CD4-positive, alpha-beta memory T cell (primary cell): ENCODE measurements at places on chromosomes 12 and 14. TPM values are rescaled to one million over a fixed set of nuclear protein-coding genes. Genes with fewer than 3 reads are reported as not detected.

The SYCP3 gene
- 0.15 TPM for polyA plus RNA-seq

DNA sequence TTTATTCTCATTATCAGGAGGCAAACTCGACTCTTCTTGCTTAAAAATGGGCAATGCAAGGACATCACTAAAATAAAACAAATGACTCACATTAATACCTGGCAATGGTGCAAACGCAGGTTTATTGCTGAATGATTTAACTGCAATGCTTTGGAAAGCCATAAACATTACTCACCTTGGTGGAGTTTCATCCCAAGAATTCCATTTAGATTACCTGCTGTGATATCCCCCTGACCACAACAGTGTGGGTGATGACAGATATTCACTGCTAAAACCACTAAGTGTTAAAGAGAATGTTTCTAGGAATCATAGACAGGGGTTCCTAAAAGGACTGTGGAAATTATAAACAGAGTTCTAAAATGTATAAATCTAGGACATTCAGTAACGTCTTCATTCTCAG is 35.3 kb upstream of the CSRNP2 start:
- DNase-seq, result no peak

- DNase-seq, result no peak
Observed at GRCh38 chr12:5960783-5961182, 15.7 kb upstream of the ANO2 start.

The DNAJC22 gene
- not detected for polyA plus RNA-seq

The CEP83 gene
- polyA plus RNA-seq, result 3.6 TPM

GRCh38 chr12:27934276-27934675 is 38.3 kb downstream of the PTHLH start:
- DNase-seq, result no peak

- DNase-seq, result no peak
Observed at GRCh38 chr12:25578411-25579143, 25.5 kb upstream of the LMNTD1 start.

The ANHX gene
- not detected for polyA plus RNA-seq

DNA sequence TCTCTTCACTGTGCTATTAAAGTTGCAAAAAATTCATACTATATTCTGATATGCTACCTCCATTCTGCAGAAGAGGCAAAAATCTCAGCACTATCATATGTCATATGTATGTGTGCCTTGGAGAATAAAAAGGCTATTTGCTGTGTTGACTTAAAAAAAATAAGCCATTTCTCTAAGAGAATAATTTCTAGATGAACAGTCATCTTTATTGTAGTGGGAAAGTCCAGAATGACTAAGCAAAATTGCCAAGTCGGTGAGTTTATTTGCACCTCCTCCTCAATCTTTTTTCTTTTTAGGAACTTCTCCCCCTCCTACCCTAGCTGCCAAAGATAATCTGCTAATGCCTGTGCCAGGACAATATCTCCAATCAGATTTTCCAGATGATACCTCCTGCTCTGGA is 353.8 kb upstream of the FAR2 start:
- no peak for DNase-seq

GRCh38 chr12:26523708-26524150 is 309.3 kb downstream of the ITPR2 start:
- DNase-seq, result no peak

The EPS8 gene
- 3.5 TPM for polyA plus RNA-seq

The DTD2 gene
- polyA plus RNA-seq, result 13.9 TPM

GRCh38 chr12:124369055-124369826 is 74.3 kb downstream of the RFLNA start:
- no peak for DNase-seq

GRCh38 chr12:115830633-115831032 is 446.9 kb downstream of the MED13L start:
- no peak for DNase-seq

GRCh38 chr12:388541-389141 is 479 bp downstream of the KDM5A start:
- DNase-seq, result peak; percentile 65

GRCh38 chr14:95346820-95347219 is 27.1 kb upstream of the CLMN start:
- no peak for DNase-seq

DNA sequence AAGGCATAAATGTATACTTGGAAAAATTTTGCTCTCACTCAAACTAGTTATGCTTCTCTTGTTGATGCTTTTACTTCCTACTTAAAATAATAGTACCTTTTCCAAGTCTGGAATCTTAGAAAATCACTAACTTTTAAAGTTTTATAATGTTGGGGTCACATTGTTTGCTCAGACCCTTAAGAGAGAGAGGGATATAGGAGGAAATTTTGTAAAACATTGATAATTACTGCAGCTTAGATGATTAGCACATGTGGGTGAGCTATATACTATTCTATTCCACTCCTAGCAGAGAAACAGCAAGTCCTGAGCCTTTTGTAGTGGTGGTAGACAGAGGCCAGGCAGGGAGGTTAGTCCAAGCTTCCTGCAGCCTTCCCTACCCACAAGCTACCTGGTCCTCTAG is 13.4 kb downstream of the EID3 start:
- no peak for DNase-seq

GRCh38 chr12:45244561-45245343 is 28.9 kb downstream of the ANO6 start:
- peak; percentile 20 for DNase-seq

DNA sequence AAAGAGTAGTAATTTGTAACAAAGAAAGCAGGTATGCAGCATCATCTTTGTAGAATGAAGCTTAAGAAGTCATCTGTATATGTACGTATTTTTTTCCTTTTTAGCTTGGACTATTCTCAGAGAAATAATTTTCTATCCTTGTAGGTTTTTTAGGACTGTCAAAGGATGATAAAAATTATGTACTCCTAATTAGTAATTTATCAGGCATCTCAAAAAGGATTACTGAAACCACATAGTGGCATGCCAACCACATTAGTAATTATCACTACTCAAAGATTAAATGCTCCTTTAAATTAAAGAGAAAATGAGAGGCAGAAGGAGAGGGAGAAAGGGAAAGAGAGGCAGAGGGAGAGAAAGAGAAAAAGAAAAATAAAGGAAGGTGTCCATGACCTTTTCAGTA is 17.3 kb downstream of the TTC8 start:
- no peak for DNase-seq

The GPR162 gene
- polyA plus RNA-seq, result not detected

DNA sequence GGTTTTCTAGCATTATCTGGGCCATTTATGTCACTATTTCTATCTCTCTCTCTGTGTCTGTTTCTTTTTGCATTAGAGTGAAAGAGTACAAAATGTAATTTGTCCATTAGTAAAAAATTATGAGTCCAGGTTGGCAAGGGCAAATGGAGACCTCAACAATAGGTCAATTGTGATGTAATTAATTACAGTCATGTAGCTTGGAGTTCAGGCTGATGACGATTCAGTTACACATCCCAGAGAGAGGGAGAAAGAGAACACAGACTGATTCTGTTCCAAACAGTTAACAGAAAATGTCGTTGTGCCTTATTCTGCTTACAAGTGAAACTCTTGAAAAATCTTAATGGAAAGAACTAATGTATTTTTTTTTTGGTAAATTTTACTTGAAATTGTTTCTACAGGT is 83.3 kb downstream of the ATXN7L3B start:
- no peak for DNase-seq

The CLEC1A gene
- not detected for polyA plus RNA-seq
